ENCODE measurements at places on chromosomes 1 and 21. TPM values are rescaled to one million over a fixed set of nuclear protein-coding genes. Genes with fewer than 3 reads are reported as not detected.

Gene LIPI
- total RNA-seq, result not detected

Gene OR2T29
- not detected for total RNA-seq

DNA sequence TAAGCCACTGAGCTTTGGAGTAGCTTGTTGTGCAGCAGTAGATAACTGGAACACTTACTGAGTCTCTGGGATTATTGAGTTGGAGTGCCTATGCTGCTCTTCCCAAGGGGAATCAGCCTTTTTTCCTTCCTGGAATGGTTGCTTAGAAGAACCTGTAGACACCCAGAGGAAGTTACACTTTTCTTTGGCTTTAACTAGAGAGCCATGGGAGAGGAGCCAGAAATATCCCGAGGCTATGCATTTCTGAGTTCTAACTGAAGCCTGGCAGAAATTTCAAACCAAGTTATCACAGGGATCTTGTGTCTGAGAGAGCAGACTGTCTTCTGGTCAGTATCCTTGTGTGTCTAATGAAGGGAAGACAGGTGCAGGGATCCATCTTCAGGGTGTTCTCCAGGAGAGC lies 28.3 kb downstream of the LAMC1 start:
- no peak for DNase-seq

Gene MPL
- not detected for total RNA-seq

GRCh38 chr1:32769524-32770220 lies 47.5 kb downstream of the YARS1 start:
- no peak for DNase-seq

Gene HAPLN2
- total RNA-seq, result not detected

GRCh38 chr1:216820345-216820744 lies 97.1 kb upstream of the ESRRG start:
- DNase-seq, result no peak

DNA sequence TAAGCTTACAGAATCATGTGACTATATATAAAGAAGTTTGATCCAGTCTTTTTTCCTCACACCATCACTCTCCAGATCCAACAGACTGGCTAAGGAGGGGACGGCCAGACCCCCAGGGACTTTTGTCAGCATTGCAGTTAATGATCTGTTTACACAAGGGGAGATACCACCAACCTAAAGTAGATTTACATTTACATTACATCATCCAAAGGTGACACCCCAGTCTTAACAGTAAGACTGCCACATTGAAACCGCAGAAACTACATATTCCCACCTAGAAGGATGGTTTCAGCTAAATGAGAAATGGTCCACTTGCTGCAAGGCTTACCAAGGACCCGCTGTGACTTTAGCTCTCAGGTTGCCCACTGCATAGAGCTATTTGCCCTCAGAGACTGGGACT lies 3.4 kb downstream of the RCAN1 start:
- no peak for DNase-seq

DNA sequence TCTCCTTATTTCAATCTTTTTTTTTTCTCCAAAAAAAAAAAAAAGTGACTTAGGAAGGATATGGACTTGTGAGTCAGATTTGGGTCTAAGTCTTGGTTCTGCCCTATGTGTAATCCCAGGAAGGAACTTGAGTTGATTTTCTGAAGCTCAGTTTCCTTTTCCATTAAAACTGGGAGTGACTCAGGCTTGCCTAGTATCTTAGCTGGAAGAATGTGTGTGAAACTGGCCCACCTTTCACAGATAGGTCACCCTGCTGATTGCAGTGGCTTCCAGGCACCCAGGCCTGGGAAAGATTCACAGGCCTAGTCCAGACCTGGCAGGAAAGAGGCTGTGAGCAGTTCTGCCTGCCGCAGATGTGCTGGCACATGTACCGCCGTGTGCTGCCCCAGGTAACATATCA lies 218.3 kb upstream of the HOOK1 start:
- no peak for DNase-seq

DNA sequence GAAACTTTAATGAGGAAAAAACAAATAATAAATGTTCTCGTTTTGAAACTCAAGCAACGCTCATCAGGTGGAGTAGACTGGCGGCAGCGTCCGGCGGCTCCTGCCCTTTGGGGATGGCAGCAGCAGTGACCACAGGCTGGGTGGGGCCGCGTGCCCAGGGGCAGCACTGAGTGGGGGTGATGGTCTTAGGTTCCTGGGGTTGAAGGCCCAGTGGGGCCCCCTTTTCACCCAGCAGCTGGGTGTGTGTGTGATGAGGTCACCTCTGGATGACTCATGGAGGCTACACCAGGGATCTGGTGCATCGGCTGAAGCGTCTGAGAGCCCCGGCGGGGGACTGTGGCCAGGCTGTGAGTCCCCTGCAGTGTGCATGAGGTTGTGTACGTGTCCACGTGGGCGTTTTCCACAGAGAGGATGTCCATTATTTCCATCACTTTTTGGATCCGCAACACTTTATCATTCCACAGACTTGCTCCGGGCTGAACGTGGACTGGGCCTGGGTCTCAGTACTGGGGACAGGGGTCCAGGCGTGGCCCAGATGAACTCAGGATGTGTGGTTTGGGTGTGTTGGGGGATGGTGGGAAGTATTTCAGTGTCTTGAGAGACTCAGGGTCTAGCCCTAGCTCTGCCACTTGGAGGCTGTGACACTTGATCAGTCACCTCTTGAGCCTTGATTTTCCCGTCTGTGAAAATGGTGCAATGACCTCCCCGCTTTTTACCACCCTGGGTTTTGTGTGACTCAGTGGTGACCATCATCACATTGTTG lies 25.6 kb downstream of the LDLRAP1 start:
- DNase-seq, result no peak

- no peak for DNase-seq
Observed at GRCh38 chr1:16243215-16243610, 6.2 kb upstream of the CPLANE2 start.

GRCh38 chr1:58650141-58650540 lies 49.7 kb downstream of the MYSM1 start:
- DNase-seq, result no peak

Gene HPDL
- total RNA-seq, result 39.8 TPM

DNA sequence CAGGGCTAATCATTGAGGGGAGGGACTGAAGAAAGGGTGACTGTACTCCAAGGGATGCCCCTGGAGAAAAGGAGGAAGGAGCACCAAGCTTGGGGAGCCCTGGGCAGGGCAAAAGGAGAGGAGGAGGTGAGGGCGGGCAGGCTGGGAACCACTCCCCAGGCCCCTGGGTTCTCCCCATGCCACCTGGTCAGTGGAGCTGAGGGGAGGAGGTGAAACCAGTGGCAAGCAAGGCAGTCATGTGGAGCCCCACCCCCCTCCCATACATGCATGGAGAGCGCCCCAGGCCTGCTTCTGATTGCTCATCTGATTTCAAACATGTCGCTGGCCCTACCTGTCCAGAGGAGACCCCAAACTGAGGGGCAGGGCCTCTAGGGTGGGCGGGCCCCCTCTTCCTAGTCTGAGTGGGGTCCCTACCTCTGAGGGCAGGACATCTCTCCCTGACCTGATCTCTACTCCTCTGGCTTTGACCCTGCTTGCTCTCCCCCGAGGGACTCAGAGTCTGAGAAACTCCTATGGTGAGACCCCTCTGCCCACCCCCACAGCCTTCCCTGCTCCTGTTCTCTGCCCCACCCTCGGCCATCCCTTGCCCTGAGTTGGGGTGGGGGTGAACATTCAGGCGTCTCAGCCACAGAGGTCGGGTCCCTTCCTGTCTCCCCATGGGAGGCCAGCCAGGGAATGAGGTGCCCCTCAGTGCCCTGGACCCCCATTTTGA lies 18.6 kb downstream of the INSRR start:
- DNase-seq, result no peak

- no peak for DNase-seq
Observed at GRCh38 chr1:230641346-230641745, 935 bp upstream of the COG2 start.

- no peak for DNase-seq
Observed at GRCh38 chr1:230429067-230429735, 3.1 kb upstream of the PGBD5 start.

Gene SPOCD1
- not detected for total RNA-seq

Gene EXO1
- total RNA-seq, result 63.5 TPM

Gene MANEAL
- total RNA-seq, result 2.7 TPM

Measured in activated CD4-positive, alpha-beta T cell treated with anti-CD3 and anti-CD28 coated beads, Interleukin-2, amount 10 ng/mL, durations not matched to agents 24 days and 14 days (primary cell).